EH (cell line): ENCODE measurements at places on chromosomes 4 and X.

GRCh38 chrX:107716118-107716684, 59.4 kb downstream of the TSC22D3 start:
- peak; percentile 48 for DNase-seq

DNA sequence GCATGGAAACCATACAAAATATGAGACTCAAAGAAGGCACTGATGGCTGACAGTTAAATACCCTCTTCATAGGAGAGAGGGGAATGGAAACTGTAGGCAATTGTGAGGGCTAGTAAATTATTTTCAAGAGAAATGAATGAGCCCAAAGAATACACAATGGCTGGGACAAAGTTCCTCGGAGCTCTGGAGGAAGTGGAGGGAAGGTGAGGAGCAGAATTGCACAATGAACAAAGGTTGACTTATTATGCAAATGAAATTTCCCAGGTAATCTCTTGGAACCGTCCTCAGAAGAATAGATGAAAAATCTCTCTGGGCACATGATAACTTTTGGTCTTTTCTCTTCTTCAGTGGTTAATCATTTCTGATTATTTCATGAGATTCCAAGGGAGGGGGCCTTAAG, 202.6 kb upstream of the VCX start:
- DNase-seq: no peak

GRCh38 chr4:142595222-142595871, 250.8 kb downstream of the INPP4B start:
- DNase-seq: no peak

DNA sequence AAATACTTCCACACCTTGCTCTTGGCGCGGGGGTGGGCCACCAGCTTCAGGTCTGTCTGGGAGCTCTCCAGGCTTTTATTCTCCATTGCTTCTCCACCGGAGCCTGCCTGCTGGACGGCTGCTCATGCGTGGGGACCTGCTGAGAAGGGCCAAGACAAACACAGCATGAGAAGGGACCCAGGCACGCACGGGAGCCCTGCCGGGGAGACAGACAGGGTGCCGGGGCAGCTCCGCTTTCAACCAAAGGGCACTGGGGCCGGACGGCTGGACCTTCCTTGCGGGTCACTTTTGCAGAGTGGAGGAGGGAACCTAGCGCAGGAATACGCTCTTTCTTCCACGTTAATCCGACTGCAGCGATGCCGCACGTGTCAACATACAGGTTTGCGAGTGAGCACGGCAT, 10.1 kb downstream of the DHRSX start:
- DNase-seq: no peak

DNA sequence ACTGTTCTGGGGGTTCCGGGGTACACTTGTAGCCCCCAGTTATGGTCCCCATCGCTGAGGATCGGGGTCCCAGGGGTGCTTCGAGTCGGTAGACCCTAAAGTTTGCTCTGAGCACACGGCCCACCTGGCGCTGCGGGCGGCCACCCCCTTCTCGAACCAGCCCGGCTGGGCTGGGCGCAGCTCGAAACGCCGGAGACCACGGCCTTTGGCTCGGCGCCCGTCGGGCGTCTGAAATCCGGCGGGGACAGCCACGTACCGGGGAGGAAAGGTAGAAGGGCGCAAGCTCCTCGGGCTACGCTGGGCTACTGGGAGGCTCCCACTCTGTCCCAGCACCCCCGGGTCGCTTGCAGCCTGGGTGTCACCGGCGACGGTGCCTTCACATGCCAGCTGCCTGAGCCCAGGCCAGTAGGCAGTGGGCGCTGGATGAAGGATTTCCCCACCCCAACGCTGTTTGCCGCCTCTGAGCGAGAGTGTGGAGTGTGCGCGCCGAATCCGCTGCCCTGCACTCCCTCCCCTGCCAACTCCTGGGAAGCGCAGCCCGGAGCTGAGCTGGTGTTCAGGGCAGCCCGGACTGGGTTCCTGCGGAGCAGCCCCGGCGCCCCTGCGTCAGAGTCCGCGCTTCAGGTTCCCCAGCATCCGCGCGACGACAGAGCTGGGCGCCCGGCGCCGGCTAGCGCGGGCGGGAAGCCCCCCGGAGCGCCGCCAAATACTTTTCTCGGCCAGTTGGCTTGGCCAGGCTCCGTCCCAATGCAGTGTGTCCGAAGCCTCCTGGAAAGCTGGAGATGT, 637 bp downstream of the MAMLD1 start:
- peak; percentile 54 for DNase-seq

DNA sequence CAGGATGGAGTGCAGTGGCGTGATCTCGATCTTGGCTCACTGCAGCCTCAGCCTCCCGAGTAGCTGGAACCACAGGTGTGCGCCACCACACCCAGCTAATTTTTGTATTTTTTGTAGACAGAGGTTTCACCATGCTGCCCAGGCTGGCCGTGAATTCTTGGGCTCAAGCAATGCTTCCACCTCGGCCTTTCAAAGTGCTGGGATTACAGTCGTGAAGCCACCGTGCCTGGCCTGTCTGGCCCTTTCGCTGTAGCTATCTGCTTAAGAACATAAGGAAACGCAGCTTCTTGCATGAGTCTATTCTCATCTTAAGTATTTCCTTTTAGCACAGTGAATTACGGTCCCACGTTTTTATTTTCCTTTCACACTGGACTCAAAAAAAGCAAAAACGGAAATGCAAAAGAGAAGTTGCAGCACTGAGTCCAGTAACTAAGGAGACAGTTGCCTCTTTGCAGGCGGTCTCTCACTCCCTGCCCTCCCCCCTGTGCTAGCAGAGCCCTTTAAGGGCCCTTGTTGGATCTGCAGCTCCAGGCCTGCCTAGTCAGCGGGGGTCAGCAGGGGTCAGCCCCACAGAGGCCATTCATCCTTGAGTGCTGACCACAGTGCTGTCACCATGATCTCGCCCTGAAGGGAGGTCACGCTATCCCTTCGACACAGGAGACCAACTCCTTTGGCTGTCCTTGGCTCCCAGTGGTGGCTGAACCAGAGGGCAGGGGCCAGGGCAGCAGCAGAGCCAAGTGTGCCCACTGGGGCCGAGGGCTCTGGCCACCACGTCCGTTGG, 21.8 kb upstream of the TBC1D14 start:
- no peak for DNase-seq

- no peak for DNase-seq
Observed at GRCh38 chrX:39891781-39892180, 206.0 kb downstream of the BCOR start.

GRCh38 chr4:76235407-76235806, 16.1 kb upstream of the FAM47E start:
- no peak for DNase-seq

- DNase-seq: no peak
Observed at GRCh38 chrX:94908171-94908570, 1234.2 kb downstream of the FAM133A start.

DNA sequence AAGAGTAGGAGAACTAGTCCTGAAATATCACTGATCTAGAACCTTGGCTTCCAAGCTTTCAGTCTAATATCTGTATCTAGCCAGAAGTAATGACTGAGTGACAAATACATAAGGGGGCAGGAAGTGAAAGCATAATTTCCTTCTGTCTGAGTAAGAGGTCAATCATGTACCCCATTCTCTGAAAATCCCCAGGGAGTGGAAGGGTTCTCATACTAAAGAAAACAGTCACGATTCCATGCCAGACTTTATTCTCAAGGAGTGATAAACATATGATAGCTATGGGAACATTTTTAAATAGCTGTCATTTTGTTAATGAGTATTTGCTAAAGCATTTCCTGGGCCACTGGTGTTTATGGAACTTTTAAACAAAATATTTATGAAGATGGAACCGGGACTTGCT, 308.5 kb downstream of the ARHGAP24 start:
- DNase-seq: peak; percentile 98

DNA sequence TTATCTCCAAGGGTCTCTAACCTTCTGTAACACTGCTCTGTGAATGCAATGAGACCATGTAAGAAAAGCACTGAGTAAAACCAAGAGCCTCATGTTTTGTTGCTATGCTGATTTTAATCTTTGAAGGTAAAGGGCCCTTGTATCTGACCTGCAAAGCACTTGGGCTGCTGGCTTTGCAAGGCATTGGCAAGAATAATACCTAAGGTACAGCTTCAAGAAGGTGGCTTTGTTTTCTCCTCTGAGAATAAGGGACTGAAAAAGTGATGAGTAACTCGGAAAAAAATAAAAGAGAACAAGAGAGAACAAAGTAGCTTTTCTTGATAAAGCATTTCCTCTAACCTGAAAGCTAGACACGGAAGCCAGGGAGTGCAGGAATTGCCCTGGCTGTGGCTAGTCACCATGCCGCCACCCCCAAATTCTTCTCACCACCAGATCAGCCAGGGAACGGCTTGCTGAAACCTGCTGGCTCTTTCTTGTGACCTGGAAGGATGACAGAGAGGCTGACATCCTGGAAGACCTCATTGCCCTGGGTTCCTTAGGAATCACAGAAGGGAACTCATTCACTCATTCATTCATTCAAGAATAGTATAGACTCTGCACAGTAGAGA, 41.8 kb upstream of the HS3ST1 start:
- no peak for DNase-seq

DNA sequence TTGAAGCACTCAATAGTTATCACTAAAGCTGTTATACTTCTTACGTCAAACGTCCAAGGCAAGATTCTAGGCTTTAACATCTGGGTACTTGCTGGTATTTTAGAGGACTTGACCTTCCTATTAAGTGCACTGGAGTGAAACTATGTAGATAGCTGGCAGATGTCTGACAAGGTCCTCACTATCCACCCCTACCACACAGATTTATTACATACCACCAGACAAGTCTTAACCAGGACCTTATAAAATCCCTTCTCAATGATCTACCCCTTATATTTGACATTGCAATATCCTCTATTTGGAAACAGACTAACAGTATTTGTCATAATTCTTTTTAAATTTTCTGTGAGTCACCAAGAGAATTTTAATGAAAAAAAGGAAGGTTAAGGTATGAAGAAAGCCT, 78.8 kb downstream of the PDGFC start:
- DNase-seq: peak; percentile 11

DNA sequence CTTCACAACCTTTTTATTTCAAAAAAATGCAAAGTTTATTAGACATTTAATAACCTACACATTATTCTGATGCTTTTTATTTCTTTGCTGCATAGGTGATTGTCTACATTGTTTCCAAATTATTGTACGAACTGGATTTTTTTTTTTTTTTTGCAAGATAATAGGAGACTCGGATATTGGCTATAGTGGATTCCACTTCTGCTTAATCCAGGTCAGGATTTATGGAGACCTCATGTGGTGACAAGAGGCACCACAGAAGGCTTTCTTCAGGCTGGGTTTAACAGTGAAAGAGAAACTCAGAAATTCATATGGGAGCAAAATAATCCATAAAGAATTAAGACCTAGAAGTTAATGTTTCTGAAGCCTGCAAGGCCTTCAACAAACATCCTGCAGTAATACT, 2.4 kb upstream of the SLIT2 start:
- DNase-seq: peak; percentile 67

GRCh38 chr4:169024762-169025161, 14.7 kb upstream of the CBR4 start:
- DNase-seq: peak; percentile 61
